Large intestine (tissue), 12 donors: ENCODE measurements at places on chromosomes 5 and 9. TPM values are rescaled to one million over a fixed set of nuclear protein-coding genes. Genes with fewer than 3 reads are reported as not detected.

DNA sequence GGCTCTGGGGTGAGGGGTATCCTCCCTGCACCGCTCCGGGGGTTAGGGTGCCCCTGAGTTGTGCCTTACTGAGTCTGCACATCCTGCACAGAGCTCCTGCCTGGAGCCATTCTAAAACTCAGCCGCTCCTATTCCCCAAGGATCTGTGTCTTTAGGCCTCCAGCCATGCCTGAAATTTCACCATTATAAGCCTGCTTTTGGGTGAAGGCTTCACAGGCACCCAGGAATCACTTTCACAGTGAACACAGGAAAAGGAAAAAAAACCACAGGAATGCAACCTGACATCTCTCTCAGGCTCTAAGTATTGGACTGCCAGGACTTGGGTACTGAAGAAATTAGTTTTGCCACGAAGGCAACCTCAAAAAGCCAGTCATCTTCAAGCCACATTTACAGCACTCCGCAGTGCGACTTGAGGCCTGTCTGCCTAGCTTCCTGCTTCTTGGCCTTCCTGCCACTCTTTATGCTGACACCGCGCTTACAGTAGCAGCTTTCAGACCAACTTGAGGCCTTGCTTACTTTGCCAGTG, 30.9 kb downstream of the GALNT10 start:
- no peak for DNase-seq

- DNase-seq: no peak
Observed at GRCh38 chr5:151078490-151079262, 2.2 kb downstream of the TNIP1 start.

DNA sequence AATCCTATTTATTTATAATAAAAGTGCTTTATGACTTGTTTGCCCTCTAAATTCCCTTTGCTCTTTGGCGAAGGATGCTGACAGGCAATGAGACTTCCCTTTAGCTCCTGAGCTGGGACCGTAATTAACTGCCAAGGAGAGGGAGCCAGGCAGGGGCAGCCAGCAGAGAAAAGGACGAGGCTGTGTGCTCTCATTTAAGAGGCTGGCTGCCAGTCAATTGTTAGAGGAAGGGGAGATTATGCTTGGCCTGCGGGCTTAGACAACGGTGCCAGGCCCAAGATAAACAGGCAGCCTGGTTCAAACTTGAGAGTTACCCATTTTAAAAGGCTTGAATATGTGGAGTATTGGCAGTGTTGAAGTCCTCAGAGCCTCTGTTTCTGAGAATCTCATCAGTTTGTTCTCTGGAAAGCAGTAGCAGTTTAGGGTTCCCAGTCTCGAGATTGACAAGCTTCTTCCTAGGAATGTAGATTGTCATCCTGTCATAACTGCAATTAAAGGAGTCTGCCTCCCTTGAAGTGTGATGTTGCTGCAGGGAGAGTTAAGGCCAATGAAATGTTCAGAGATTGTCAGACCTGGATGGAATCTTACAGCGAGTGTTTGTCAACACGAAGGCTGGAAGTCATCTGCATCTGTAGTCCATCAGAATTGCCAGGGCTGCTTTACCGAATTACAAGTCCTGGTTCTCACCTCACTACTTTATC, 113.2 kb downstream of the JAKMIP2 start:
- DNase-seq: no peak

DNA sequence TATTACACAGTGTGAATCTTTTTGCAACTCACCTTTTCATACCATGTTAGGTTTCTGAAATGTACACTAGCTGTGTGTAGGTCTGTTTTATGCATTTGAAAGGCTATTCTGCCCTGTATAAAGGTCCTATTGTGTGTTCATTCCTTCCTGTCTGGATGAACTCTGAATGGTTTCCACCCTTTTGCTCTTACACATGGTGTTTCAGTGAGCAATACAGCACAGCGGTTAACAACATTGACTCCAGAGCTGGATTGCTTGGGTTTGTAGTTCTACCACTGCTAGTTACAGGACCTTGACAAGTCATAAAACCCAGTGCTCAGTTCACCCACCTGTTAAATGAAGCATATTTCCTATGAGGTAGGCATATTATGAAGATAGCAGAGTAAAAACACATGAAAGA, 331.6 kb downstream of the ADGRV1 start:
- peak; percentile 31 for DNase-seq

DNA sequence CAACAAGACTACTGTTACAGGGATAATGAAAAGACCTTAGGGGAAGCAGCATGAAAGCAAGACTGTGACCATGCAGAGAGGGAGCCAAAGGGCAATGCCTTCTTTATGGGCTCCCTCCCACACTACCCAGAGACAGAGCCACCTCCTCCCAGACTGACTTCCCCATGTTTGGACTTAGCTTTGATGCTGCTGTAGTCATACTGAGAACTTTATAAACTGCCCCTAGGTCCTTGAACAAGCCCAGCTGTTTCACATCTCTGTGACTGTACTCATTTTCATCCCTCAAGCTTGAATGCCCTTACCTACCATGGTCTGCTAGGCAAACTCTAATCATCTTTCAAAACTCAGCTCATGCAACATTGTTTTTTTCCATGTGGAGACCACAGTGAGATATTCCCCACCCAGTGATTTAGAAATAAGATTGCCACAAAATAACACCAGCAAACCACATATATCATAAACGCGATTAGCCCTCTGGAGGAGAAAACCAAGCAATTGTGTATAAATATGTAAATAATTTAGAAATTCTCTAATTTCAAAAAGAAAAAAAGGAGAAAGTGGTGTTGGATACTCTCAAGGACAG, 23.4 kb upstream of the FAM169A start:
- no peak for DNase-seq

MEIKIN gene
- polyA plus RNA-seq: not detected

DNA sequence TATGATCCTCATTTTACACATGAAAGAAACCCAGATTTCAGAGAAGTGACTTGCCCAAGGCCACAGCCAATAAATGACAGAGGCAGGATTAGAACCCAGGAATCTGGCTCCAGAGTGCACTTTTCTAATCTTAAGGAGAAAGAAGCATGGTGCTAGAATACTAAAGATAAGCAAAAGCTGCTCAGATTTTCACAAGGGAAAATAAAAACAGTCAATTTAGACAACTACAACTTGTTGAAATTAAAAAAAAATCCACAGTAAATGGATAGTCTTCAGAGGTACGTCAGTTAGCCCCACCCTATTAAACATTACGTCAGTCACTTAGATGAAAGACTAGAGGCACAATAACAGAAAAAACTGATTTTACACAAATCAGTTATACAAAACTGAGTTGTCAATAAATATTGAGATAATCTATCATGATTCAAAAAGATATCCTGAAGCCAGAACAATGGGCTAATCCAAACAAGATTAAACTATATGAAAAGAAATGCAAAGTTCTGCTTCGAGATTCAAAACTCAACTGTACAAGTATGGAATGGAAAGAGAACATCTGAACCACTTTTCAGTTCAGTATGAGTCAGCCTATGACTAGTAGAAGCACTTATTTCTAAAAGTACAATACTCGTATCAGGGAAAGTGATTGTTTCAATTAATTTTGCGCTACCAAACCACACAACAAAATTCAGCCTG, 9.3 kb downstream of the TMEM245 start:
- DNase-seq: no peak

RGS7BP gene
- polyA plus RNA-seq: 1.1 TPM

DNA sequence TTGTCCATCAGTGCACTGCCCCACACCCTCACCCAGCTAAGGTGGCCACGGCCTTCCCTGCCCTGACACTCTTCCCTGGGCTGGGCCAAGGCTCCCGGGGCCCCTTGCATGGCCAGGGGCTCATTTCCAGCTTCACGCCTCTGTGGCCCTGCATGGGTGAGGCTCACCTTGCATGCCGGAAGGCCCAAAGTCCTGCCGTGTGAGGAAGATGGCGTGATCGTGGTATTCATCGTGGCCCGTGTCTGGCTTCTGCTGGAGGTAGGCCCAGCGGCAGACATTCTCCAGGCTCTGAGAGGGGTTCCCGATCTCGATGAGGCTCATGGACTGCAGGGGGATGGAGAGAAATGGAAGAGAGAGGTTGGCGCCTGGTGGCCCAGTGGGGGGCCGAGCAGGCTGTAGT, 98.4 kb downstream of the ZNF354C start:
- no peak for DNase-seq

- DNase-seq: no peak
Observed at GRCh38 chr5:42924686-42925085, 113.0 kb upstream of the SELENOP start.

DNA sequence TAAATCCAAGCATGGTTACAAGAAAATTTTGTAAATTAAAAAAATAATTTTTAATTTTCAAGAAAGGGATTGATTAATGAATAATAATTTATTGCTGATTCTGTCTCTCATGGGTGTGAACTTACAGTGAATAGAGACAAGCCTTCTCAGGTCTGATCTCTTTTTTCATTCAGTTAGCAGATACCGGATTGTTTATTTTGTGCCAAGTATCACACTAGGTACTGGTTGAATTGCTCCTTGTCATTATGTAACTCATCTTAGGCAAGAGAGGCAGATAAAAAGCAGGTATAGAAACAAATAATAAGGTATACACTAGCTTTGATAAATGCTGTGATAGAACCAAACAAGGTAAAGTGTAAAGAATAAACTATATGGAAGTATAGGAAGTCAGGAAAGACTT, 283.3 kb downstream of the PJA2 start:
- no peak for DNase-seq

GRCh38 chr5:131647048-131647769, 12.2 kb upstream of the RAPGEF6 start:
- DNase-seq: no peak

DNA sequence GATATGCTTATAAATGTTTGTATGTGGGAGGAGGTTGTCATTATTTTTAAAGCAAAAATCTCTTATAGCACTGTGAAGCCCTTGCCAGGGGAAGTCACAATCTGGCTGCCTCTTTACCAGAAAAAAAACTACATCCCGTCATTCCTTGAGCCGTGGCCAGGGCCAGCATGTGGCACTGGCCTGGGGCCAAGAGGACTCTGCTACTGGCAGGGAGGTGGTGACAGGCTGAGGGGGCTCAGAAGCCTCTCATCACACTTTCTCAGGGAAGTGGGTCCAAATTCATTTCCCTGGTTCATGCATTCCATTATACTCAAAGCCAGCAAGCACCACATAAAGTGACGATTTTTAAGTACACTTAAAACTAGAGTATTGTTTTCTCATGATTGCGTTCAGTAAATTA, 457.3 kb downstream of the ZNF608 start:
- DNase-seq: no peak

GRCh38 chr5:14588145-14588544, 6.6 kb downstream of the OTULINL start:
- no peak for DNase-seq

PLCXD3 gene
- 4.9 TPM for polyA plus RNA-seq

DNA sequence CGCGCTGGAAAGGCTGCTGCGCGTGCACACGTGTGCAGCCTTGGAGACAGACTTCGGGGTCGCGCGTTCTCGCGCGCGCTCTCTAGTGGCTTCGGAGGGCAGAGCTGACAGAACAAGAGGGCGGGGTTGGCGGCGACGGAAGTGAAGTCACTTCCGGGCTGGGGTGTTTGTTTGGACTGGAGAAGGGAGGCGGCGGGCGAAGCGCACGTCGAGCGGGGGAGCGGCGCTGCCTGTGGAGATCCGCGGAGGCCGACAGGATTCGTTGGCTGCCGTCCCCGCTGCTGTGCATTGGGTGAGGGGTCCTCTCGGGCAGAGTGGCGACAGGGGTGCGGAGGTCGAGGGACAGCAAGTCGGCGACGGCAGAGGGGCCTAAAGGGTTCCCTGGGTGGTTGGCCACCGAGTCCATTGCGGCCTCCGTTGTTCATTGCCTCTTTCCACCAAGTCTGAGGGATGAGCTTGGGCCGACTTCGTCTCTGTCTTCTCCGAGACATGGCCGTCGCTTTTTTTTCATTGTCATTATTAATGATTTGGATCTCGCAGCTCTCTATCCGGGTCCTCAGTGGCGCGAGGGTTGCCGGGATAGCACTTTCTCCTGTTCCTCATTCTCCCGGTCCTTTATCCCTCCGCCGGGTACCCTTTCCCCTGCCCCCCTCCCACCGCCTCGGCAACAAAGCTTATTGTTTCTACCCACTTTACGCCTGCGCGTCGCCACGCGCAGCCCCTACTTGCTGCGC, at the start of gene PAIP2:
Gene PAIP2 (plus strand): TSS at position 166 of the 734 bp plus-strand sequence. CDS start 21,931 bp downstream, outside the sequence.
- DNase-seq: peak; percentile 98

- DNase-seq: no peak
Observed at GRCh38 chr5:157306692-157307471, 41.0 kb downstream of the CYFIP2 start.

MYOZ3 gene
- 3.0 TPM for polyA plus RNA-seq

DNA sequence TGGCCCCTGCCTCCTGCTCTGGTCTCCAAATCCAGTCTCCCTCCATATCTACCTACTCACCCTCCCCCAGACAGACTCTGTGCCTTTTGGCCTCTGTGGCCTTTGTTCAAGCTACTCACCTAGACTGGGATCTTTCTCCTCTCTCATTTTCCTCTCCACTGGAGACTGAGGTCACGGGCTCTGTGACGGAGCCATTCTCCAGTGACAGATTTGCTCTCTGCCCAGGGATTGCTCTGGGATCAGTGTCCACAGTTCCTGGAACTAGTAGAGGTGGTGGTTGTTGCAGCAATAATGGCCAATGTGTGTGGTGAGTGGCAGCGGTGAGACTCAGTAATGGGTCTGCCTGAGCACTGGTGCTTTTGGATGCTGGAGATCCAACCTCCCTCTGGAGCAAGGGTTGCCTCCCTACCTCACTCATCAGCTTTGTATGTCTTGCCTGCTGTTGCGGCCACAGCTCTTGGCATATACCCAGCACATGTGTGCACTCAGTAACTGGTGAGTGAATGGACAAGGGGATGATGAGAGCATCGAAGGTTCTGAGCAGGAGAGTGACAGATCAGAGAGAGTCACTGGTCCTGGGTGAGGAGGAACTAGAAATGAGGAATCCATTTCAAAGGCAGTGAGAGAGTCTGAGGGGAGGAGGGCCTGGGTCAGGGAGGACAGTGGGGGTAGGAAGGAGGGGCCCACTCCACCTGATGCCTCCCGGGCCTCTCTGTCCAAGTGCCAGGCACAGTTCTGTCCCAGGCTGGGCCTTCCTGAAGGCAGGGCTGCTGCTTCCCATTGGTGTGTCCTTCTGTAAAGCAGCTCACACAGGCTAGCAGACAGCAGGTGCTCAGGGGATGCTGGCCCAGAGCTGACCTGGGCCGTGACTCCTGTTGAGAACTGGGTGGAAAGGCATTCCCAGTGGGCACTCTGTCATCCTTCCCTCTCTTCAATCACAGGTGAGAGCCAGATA, 96.5 kb upstream of the PITX1 start:
- DNase-seq: no peak

SLC6A18 gene
- 0.03 TPM for polyA plus RNA-seq

SPINK13 gene
- polyA plus RNA-seq: not detected

OTULINL gene
- 15.8 TPM for polyA plus RNA-seq

KLHL3 gene
- polyA plus RNA-seq: 7.2 TPM

GRCh38 chr9:76490249-76490990, 31.4 kb downstream of the GCNT1 start:
- DNase-seq: no peak
